ENCODE measurements at places on chromosomes 4 and X.

DNA sequence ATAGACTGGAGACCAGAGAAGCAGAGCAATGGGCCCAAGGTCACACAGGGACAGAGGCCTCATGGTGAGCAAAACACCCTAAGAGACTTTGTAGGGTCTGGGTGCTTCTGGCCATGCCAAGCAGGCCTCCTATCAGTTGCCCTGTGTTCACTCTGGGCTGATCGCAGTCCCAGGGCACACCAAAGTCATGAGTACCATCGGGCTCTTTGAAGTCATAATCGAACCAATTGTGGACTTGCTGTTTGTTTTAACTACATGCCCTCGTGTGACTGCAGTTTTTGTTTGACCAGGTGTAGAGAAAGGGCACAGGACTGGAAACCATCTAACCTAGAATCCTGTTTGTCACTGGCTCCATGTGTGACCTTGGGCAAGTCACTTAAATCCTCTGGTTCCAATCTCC, 172.5 kb upstream of the CPEB2 start:
- no peak for DNase-seq

DNA sequence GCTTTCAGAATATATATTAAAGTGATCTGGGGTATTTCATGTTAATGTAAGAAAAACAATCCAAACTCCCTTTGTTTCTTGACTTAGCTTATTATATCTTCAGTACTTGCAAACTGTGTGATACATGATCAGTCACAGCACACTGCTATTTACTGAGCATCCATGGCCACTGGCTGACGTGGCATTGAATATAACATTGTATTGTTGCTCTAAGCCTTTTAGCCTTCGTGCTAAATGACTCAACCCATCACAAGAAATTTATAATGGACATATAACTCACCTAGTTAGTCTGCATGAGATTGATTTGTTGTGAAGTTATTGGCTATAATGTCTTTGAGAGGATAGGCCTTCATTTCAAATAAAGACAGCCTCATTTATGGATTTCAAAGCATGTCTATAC, 642.6 kb downstream of the IL1RAPL1 start:
- DNase-seq, result no peak

DNA sequence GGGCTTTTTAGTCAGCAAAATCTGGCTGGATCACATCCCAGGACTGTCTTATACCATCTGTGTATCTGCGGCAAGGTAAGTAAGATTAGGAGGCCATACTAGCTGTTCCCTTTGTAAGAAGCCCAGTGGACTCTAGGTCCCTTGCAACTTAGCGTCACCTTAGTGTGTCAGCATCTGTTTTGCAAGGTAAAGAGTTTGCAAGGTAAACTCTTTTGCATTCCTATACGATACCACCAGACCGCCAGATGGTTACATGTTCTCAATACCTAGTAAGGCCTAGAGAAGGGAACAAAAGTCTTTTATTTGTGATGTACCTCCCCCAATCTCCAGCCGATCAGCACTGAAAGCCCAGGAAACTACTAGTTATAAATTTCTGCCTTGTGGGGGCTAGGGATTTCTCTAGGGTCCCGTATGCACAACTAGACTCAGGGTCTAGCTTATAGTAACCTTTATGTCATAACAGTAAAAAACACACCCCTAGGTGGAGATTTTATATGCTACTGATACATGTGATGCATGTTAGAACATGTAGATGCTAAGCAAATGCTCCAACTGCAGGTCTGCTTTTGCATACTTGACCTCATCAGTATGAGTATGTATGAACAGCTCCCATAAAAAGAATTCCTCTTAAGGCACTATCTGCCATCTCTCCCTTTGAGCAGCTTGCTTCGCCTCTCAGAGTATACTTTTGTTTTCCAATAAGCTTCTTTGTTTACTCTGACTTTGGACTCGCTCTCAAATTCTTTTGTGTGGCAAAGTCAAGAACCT, 78.4 kb downstream of the KCNIP4 start:
- DNase-seq, result no peak

DNA sequence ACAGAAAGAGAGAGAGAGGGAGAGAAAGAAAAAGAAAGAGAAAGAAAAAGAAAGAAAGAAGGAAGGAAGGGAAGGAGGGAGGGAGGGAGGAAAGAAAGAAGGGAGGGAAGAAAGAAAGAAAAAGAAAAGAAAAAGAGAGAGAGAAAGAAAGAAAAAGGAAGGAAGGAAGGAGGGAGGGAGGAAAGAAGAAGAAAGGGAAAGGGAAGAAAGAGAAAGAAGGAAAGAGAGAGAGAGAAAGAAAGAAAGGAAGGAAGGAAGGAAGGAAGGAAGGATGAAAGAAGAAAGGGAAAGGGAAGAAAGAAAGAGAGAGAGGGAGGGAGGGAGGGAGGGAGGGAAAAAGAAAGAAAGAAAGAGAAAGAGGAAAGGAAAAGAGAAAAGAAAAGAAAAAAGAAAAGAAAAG, 10.8 kb downstream of the OPHN1 start:
- DNase-seq, result no peak

DNA sequence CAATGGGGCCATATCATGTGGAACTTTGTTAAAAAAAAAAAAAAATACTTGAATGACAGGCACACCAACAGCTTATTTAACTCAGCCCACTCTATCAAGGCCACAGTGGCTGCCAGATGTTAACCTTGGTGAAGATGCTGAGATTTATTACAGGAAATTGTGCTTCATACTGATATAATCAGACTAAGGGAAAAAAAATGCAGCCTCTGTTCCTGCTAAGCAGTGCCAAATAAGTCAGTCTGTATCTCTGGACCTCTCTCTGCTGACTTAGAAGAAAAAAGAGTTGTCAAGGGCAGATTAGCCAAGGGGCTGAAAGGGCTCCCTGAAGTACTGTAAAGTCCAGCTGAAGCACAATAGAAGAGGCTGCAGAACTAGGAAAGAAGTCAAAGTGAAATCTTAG, 677.7 kb upstream of the HTR2C start:
- no peak for DNase-seq

- DNase-seq, result no peak
Observed at GRCh38 chr4:183355405-183355804, 33.2 kb upstream of the CLDN24 start.

All from cortex of kidney (tissue), 1 donor.